ENCODE measurements at places on chromosomes 2 and 18.

- peak; percentile 70 for DNase-seq
Observed at GRCh38 chr18:10060469-10060782, 146.6 kb downstream of the VAPA start.

DNA sequence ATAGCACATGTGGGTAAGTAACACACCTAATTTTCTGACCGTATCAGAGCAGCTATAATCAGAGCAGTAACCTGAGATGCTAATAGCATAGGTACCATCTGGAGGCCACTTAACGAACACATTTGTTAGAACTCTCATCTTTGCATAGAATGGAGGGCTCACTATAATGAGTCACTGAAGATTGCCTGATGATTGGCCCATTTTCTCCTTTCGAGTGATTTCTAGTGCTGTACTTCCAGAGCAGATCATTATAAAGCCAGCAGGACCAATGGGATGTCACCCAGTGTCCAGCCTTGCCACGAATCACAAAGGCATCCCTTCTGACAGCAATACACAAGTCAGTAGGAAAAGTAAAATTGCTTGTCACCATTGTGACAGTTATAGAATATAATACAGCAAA, 81.7 kb upstream of the REV1 start:
- no peak for DNase-seq

GRCh38 chr18:57150828-57151227, 3.9 kb downstream of the BOD1L2 start:
- DNase-seq = no peak

- no peak for DNase-seq
Observed at GRCh38 chr2:13488965-13489364, 772.2 kb downstream of the TRIB2 start.

DNA sequence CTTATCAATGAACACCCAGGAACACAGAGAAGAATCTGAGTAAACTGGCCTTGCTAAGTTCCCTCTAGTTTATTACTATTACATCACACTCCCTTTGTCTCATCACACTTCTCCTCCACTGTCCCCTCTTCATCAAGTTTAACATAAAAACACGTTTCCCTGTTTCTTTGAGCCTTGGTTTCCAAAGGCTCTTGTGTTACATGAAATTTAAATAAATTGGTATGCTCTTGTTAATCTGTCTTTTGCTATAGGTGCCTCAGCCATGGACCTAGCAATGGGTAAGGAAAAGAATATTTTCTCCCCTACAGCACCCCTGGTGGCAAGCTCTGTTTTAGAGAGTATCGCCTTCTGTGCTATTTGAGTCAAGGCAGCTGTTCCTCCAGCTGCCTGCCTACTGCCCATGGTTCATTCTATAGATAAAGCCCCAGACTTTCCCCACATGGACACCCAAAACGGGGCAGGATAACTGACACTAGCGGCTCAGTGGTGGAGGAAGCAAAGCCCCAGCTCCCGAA, 31.8 kb downstream of the TGIF1 start:
- no peak for DNase-seq

GRCh38 chr2:136381722-136382633, 264.0 kb upstream of the CXCR4 start:
- no peak for DNase-seq

- DNase-seq = no peak
Observed at GRCh38 chr18:27994571-27994970, 182.4 kb downstream of the CDH2 start.

- DNase-seq = no peak
Observed at GRCh38 chr2:28252311-28252710, 140.3 kb upstream of the FOSL2 start.

DNA sequence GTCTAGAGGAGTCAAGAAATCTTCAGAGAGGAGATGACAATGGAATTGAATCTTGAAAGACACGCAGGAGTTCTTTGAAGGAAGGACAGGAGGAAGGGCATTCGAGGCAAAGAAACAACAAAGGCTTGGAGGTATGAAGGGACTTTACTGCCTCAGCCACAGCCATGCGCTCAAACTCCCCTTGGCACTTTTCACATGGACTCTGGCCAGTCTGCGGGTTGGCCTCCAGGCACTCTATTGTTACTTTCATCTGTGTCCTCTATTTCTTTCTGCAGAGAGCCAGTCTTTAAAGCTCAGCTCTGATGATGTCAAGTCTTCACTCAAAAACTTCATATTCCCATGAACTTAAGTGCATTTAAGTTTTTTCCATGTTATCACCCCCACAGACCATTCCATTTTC, 95.4 kb downstream of the ZAP70 start:
- DNase-seq = no peak

GRCh38 chr2:180983468-180984242, 3.2 kb downstream of the UBE2E3 start:
- no peak for DNase-seq

DNA sequence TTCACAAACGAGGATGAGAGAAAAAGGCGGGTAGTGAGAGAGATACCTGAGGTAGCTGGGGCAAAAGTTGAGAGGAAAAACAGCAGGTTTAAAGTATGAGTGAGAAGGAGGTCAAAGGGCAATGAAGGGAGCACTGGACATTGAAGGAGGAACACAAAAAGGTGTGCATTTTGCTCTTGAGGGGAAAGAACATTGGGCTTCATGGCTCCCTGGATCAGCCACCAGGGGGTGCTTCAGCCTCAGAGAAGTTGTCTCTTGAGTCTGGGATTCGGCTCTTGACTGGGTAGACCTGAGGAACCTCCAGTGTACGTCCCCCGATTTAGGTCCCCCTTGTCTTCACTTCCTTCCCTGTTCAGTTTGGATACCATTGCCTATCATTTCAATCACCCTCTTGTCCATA, 128.5 kb downstream of the RAPGEF4 start:
- DNase-seq = no peak

GRCh38 chr2:100969998-100970397, 32.1 kb upstream of the RPL31 start:
- DNase-seq = no peak

GRCh38 chr2:64482765-64483504, 29.0 kb downstream of the LGALSL start:
- DNase-seq = no peak

DNA sequence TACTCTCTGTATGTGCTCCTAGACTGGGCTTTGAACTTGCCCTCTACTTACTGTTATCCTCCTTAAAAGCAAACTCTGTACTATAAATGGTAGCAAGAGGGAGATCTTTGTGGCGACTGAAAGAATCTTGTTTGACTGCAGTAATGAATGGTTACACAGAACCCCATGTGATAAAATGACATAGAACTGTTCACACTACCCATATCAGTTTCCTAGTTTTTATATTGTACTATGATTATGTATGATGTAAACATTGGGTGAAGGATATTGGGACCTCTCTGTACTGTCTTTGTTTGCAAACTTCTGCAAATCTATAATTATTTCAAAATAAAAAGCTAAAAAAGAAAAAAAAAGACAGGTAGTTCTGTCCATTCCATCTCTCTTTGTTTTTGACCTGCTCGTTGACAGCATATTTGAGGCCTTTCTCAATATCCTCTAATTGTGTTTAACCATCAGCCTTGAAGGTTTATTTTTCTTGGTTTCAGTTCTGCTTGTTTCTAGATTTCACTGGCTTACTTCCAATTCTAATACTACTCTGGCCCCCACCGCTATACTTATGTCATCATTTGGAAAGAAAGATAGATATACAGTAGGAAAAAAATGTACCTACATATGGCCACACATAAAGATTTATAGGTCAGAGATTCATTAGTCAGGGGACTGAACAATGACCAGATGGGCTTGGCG, 79.2 kb upstream of the MYO3B start:
- DNase-seq = no peak

DNA sequence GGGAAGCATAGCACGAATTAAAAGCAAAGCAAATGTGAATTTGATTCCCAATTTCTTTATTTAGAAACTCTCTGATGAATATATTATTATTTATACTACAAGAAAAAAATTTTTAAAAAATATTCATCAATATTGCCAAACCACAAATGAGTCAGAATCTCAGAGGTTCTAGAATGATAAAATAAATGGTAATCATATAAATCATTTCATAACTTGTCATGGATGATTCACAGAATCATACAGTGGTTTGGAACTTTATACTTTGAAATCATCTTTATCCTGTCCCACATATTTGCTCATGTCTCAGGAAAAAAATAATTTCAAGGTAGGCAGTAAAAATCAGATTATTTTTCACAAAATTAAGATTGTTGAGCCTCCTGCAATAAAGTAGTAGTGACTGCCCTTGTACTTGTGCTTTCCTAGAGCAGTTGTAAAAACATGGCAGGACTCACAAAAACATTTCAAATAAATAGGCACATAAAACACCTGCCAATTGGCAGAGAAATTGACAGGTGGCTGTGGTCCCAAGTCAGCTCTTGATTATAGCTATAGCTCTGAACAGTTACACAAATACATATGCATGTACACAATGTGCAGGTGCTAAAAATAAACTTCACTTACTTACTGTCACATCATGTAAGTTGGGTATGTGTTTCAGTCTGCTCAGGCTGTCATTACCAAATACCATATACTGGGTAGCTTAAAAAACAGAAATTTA, 273.9 kb upstream of the SESTD1 start:
- no peak for DNase-seq

GRCh38 chr2:127614731-127615130, 31.2 kb upstream of the GPR17 start:
- DNase-seq = peak; percentile 21

DNA sequence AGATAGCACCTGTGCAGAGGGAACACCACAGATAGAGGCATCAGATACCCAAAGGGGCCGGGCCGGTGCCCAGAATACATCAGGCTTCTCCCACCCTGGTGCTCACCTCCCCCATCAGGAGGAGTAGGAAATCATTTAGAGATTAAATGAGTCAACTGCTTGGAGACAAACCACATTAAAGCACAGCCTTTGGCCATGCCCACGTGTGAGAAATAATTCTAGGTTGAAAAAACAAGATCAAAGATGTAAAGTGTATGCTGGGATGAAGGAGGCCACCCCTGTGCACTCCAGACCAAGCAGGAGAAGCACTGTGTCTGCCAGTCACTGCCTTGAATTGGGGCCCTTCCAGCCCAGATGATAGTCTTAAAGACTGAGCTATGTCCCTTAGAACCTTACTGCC, 152.8 kb upstream of the ACAA2 start:
- DNase-seq = peak; percentile 67

- no peak for DNase-seq
Observed at GRCh38 chr2:165818920-165819319, 24.9 kb upstream of the GALNT3 start.

GRCh38 chr18:24354278-24354677, 43.3 kb downstream of the OSBPL1A start:
- no peak for DNase-seq

DNA sequence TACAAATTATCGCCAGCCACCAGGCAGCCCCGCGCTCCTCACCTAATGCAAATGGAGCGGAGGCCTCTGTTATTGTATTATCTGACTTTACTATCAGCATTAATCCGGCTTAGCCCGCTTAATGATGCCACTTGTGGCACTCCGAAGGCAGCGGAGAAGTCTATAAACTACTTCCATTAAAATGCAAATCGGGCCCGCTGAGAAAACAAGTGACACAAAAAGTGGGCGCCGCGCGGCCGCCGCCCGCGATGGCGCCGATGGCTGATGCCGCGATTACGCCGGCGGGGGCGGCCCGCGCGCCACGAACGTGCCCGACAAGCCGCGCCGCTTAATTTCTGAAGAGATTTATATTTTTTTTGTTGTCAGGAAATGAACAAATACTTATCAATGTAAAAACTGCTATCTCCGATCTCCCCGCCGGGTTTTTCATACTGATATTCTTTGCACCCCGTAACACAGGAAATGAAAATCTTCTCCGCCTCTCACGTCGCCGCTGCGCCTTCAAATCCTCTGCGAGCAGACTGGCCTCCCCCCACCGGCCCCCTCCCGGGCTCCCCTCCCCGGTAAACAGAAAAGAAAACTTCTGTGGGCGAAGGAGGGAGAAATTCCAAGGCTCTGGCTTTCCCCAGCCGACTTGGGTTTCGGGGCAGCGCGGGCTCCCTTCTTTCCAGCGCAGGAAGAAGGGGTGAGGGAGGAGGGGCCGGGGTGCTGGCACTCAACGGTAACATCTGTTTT, 221.8 kb downstream of the INSIG2 start:
- peak; percentile 68 for DNase-seq

DNA sequence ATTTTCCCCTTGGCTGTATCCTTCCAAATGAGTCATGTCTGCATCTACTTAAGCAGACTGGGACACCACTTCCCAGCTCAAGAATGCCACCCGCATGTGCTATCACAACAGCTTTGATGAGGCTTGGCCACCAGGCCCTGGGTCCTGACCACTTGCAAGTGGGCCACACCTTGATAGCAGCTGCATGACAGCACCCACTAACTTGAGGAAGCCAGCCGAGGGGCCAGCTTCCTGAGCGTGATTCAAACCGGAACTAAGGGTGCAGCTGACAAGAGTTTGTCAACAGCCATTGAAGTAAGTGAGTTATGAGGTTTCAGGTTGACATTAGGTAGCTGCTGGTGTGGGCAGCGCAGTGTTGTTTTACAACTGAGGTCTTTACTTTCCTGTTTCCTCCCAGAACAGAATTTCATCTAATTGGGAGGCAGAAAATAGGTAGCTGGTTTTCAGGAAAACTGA, 54.4 kb downstream of the EPHA4 start:
- DNase-seq = no peak

DNA sequence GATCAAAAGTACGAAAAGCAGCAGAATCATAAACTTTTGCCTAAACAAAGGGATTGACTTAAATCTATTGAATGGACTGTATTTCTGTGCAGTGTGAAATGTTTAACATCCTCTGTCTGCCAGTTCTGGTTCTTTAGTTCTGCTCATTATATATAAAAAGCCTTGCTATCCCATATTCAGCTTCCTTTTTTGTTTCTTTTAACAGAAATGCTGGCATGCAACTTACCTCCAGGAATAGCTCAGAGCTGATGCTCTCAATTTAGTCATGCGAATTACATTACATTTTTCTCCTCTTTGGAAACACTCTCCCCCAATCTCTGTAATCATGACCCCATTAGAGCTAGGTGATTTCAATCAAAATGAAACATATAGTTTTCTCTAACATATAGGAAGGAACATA, 73.6 kb downstream of the SPHKAP start:
- DNase-seq = no peak

DNA sequence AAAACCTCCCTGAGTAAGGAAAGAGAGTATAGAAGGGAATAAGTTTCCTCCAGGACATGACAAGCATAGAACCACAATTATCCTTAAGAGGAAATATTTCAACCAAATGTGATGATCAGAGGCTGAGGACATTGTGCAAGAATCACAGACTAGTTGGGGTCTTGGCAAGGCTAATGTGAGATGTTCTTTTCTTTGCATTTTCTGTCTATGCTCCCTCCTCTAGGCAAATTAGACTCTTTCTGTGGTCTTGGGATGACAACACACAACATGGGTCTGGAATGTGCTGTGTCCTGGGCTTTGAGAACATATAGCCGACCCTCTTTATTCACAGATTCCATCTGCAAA, 32.0 kb upstream of the IL1RL1 start:
- no peak for DNase-seq

GRCh38 chr18:21798126-21798525, 57.5 kb downstream of the MIB1 start:
- DNase-seq = no peak

GRCh38 chr2:179403624-179404023, 139.0 kb upstream of the SESTD1 start:
- no peak for DNase-seq

GRCh38 chr18:36468161-36468560, 170.6 kb downstream of the FHOD3 start:
- DNase-seq = peak; percentile 45

GRCh38 chr18:22052405-22053105, 116.8 kb upstream of the GATA6 start:
- no peak for DNase-seq

GRCh38 chr18:22980394-22980793, 47.3 kb downstream of the RBBP8 start:
- no peak for DNase-seq

GRCh38 chr2:46776687-46777327, 138.8 kb downstream of the MCFD2 start:
- DNase-seq = no peak

- no peak for DNase-seq
Observed at GRCh38 chr2:62297624-62298010, 101.7 kb downstream of the B3GNT2 start.
